ENCODE measurements at places on chromosomes 4 and X.

GRCh38 chr4:41541687-41542094 is 3.7 kb downstream of the LIMCH1 start:
- no peak for DNase-seq

DNA sequence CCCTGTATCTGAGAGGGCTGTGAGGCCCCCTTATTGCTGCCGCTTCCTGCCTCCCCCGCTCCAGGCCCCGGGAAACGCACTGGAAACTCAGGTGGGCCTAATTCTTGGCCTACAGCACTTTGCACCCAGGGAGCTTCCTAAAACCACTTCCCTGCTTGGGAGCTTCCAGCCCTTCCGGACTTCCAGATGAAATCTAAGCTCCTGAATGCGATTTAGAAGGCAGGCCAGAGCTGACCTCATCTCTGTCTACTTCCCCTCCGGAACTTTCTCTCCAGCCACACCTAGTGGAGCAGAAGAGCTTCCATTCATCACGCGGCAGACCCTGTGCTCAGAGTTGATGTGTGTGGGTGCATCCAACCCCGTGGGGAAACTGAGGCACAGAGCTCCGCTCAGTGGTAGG is 84.2 kb downstream of the SORCS2 start:
- no peak for DNase-seq

- DNase-seq, result no peak
Measured at GRCh38 chr4:101356928-101357327, 9.6 kb upstream of the PPP3CA start.

GRCh38 chrX:9604111-9604907 is 139.5 kb downstream of the TBL1X start:
- no peak for DNase-seq

DNA sequence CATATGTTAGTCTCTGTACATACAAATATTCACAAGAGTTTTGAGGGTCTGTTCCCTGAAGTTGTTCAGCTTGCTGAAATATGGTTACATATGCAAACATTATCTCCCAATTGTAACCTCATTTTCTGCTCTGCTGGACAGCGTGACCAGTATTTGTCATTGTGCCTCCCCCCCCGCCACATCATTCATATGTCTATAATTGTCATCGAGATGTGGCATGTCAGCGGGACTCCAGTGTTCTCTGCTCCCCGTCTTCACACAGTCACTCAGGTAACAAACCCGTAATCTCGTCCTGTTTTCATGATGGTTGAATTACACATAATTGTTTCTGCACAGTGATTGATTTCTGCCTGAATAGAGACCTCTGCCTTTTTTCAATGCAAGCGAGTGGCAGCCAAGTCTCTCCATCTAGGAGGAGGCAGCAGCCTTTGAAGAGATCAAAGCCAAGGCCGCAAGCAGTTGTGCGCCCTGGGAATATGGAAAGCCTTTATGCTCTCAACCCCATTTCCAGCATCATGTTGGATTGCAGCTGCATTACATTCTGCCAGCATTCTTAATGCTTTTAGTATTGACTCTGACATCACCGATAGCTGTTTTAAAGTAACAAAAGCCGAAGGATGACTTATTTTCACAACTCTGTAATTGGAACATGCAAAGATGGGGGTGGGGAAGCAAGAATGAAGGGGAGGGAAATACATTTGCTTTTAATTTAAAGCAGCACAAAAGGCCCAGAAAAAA is 27.4 kb downstream of the LEF1 start:
- no peak for DNase-seq

- DNase-seq, result no peak
Measured at GRCh38 chrX:143378851-143379250, 138.4 kb downstream of the SPANXN3 start.

DNA sequence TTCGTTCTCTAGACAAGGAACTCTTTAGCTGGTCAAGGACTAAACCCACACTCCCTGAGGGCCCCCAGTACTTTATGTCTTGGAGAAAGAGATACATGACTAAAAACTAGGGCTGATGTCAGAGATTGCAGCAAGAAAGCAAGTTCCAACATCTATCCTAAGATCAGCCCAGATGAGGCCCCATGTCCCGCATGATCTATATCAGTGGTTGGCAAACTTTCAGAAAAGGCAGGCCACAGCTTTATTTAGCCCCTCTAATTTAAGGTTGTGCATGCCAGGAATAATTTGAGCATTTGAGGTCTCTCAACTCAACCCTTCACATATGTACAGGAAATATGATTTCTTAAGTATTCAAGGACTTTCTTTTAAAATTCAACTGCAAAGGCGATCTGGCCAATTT is 44.1 kb upstream of the FRMD7 start:
- no peak for DNase-seq

- no peak for DNase-seq
Measured at GRCh38 chr4:152168987-152169616, 366.8 kb downstream of the FBXW7 start.

DNA sequence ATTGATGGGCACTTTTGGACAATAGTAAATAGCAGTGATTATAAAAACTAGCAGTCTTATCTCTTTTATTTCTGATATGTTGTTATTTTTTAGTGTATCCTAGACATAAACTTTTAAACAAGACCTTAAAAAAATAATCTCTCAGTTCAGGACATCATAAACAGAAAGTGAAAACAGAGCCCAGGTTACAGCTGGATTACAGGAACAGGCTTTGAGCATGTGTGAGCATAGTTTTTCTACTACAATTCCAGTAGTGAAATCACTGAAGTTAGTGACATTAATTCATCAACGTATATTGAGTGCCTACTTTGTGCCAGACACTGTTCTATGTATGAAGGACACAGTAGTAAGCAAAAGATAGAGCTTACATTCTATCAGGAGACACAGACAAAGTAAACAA is 16.9 kb downstream of the TRIM75 start:
- DNase-seq, result no peak

GRCh38 chr4:87086143-87086805 is 134.1 kb downstream of the KLHL8 start:
- no peak for DNase-seq

DNA sequence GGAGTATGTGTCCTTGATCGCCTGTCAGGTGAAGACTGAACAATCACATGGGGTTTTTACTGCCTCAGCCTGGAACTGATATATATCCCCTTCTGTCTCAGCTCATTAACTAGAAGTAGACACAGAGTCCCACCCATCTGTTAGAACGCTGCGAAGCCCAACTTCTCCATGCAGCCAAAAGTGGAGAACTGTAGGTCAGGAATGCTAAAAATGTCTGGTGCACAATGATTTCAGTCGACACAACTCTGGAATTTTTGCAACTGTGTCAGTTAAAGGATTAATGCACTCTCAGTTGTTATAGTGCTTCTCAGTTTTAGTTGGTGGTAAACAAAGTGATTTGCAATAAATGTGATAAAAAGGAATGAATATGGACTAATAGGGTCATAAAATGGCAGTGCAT is 287.2 kb downstream of the INPP4B start:
- no peak for DNase-seq

- DNase-seq, result no peak
Measured at GRCh38 chrX:66676413-66676812, 37.5 kb upstream of the EDA2R start.

DNA sequence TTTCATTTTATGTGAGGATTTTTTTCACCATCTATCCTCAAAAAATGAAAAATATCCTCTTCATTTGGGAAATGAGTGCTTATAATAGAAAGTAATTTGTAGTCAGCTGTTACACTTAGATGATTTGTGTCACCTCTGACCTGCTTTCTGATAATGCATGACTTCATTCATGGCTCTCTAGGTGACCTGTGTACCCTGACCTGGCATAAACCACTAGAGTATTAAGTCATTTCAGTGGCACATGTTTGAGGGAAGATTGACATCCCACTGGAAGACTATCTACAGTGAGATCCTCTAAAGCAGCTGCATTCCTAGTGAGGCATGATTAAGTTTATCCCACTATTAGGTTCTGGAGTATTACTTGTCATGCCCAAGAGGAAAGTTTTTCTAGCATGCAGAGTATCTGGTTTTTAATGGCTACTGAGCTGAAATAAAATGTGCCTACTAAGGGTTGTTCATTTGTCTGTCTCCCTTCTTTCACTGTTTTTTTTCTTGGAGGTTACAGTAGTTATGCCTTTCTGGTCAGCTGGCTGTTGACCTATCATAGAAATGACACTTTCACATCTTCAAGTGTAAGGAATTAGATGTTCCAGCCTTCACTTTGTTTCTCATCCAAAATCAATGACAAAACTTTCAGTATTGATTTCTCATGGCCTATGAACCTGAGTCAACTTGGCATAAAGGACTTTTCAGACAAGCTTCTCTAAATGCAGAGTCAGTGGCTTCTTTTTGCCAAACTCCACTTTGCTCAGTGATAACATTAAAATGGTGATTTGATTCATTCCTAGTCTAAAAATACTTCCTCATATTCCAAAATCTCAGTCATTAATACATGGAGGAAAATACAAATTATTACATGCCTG is 33.1 kb downstream of the TET2 start:
- no peak for DNase-seq

DNA sequence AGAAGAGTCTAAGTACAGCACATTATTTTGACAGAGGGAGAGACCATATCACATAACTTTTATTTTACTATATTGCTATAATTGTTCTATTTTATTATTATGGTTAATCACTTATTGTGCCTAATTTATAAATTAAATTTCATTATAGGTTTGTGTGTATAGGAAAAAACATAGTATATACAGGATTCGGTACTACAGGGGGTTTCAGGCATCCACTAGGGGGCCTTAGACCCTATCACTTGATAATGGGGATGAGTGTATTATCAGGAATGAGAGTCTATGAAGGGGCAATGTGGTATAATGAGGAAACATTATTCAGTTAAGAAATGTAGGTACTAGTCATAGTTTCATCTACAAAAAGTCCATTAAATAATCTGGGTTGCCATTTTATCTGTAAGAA is 833.1 kb downstream of the C4orf33 start:
- no peak for DNase-seq

DNA sequence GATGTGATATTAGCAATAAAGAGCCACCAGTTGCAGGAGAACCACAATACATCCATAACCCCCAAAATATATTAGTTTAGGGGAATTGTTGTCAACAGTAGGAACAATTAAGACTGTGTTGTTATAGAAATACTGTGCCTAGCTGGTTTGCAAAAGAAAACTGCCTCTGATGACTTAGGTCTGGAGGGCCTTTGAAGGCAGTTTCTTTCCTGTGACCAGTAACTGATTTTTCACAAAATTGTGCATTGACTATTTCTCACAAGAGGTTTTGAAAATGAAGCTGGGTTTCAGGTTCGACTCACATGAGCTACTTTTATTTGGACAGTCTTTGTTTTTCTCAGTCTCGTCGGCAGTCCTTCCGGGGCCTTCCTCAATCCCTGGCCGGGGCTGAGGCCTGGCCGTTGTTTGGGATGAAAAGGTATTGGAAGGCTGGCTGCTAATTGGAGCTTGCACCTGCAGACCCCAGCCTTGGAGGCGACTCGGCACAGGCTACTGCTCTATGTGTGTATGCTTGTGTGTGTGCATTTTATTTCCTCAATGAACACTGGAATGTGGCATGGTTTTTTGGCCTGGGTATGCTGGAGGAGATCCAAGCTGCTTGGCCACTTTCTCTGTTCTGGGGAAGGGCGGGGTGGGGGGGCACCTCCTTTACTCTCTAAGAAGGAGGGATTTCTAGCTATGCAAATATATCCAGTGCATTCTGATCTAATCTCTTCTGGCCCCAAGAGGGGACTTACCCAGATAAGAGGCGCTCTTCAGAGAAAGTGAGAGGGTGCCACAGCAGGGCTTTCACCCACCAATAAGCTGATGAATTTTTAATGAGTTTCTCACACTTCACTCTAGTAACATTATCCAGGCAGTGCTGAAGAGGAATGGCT is 49.5 kb upstream of the LNX1 start:
- no peak for DNase-seq

DNA sequence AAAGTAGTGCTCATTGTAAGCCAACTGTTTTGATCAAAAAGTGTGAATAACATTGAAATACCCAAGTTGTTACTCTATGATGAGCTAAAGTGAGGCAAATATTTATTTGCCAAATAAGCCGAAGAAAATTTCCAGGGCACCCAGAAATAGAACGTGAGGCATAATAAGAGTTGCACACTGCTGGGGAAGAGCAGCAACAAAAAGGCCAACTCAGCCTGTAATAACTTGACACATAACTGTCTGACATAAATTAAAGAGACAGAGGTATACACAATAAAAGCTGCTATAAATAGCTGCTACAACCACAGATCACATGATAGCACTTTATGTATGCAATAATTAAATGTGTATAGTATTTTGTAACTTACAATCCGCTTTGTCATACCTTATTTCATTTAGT is 2.0 kb upstream of the ABCB7 start:
- DNase-seq, result no peak

DNA sequence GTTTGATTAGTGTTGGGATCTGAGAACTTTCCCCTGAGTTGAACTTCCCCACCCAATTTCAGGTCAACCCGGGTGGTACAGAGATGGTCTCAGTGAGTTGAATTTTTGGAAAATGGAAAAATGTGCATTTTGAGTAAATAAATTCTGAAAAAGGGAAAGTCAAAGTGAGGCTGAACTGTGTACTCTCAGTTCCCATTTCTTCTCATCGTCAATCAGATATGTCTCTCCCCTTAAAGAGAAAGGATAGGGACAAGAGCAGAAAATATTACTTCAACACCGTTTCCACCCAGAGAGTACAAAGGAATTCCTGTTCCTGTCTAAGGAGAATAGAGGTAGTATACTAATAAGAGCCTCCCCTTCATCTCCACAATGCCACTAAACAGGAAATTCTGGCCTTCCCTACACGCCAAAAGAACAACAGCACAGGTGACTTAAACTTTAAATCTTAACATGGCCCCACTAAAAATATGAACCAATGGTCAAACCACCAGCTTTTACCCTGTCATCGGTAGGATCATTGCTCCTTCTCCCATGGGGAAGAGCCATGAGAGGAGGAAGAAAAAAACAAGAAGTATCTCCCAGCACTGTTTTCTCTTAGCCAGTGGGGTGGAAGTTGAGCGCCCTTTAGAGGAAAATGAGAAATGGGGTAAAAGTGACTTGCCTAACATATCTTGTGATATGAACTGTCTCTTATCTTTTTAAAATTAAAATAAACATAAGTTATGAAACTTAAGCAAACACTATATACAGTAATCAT is 30.3 kb downstream of the BMP3 start:
- no peak for DNase-seq

GRCh38 chr4:140152013-140152703 is 1.8 kb downstream of the MAML3 start:
- DNase-seq, result peak; percentile 85

All from left forelimb (tissue), 1 donor.